Transverse colon (tissue), 4 donors: ENCODE measurements at places on chromosomes 5 and 9. TPM values are rescaled to one million over a fixed set of nuclear protein-coding genes. Genes with fewer than 3 reads are reported as not detected.

GRCh38 chr5:163041254-163041653 is 396.1 kb upstream of the CCNG1 start:
- no peak for DNase-seq

DNA sequence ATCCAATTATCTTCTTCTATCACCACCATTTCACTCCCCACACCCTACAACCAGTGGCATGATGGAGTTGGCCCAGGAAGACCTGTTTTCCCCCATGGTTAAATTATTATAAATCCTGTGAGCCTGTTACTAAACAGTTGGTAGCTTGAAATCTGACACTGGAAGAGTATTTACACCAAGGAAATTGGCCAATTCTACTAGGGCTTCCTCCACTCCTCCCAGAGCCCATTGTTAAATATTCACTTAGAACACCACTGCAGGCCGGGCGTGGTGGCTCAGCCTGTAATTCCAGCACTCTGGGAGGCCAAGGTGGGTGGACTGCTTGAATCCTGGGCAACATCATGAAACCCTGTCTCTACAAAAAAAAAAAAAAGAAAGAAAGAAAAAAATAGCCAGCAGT is 32.4 kb upstream of the CKS2 start:
- no peak for DNase-seq

FAM221B gene
- total RNA-seq = 0.14 TPM

SCAI gene
- 13.0 TPM for total RNA-seq

KLHL3 gene
- total RNA-seq = 3.4 TPM

PCDHGA10 gene
- total RNA-seq = 6.0 TPM
